ENCODE measurements at places on chromosomes 7 and 10. TPM values are rescaled to one million over a fixed set of nuclear protein-coding genes. Genes with fewer than 3 reads are reported as not detected.

The SPDYE2B gene
- not detected for total RNA-seq

The HOXA11 gene
- 74.3 TPM for total RNA-seq

The GATA3 gene
- 0.86 TPM for total RNA-seq

The OR2A1 gene
- total RNA-seq, result not detected

The HOXA9 gene
- 96.1 TPM for total RNA-seq

The PAPOLB gene
- total RNA-seq, result not detected

The GIMAP8 gene
- total RNA-seq, result not detected

The ACTR3C gene
- 45.9 TPM for total RNA-seq
